A549 treated with GW870086 at 1 μM for 4 hours (cell line): ENCODE measurements at places on chromosomes 11 and 22. TPM values are rescaled to one million over a fixed set of nuclear protein-coding genes. Genes with fewer than 3 reads are reported as not detected.

DDTL gene
- total RNA-seq = 1.1 to 2.2 TPM (median 1.7 TPM) in 5 replicates

ACRV1 gene
- not detected in 5 replicates for total RNA-seq

EWSR1 gene
- 203 to 223 TPM (median 213 TPM) in 5 replicates for total RNA-seq

RNF169 gene
- total RNA-seq = 4.0 to 5.5 TPM (median 5.1 TPM) in 5 replicates

C11orf87 gene
- 0.07 TPM in 1 of 5 replicates, not detected in the others for total RNA-seq

SLC22A6 gene
- total RNA-seq = not detected in 5 replicates

MPZL2 gene
- 0.07 to 0.09 TPM in 2 of 5 replicates, not detected in the others for total RNA-seq

FADS2 gene
- total RNA-seq = 265 to 340 TPM (median 308 TPM) in 5 replicates

OR5B21 gene
- not detected in 5 replicates for total RNA-seq

MS4A6E gene
- not detected in 5 replicates for total RNA-seq

LINC01488 gene
- total RNA-seq = not detected in 5 replicates

OSBP2 gene
- 8.9 to 11.4 TPM (median 9.8 TPM) in 5 replicates for total RNA-seq

TCN2 gene
- total RNA-seq = 4.7 to 5.8 TPM (median 5.3 TPM) in 5 replicates

ACTN3 gene
- 0.05 TPM in 1 of 5 replicates, not detected in the others for total RNA-seq

GUCY1A2 gene
- 0.02 to 0.03 TPM (median 0.02 TPM) in 4 of 5 replicates, not detected in the other for total RNA-seq

MUC6 gene
- total RNA-seq = 0.01 TPM in 1 of 5 replicates, not detected in the others

PVALB gene
- not detected in 5 replicates for total RNA-seq

RAG1 gene
- 0.18 to 0.53 TPM (median 0.37 TPM) in 5 replicates for total RNA-seq

CBX6 gene
- total RNA-seq = 25.0 to 30.9 TPM (median 27.3 TPM) in 5 replicates

MOV10L1 gene
- total RNA-seq = 0.07 TPM in 1 of 5 replicates, not detected in the others

OR2D2 gene
- not detected in 5 replicates for total RNA-seq

TSSK2 gene
- not detected in 5 replicates for total RNA-seq

ASCC2 gene
- total RNA-seq = 24.7 to 30.4 TPM (median 28.5 TPM) in 5 replicates

DNAJB13 gene
- 0.27 to 1.3 TPM (median 0.57 TPM) in 5 replicates for total RNA-seq
